ENCODE measurements at places on chromosomes 7 and 10. TPM values are rescaled to one million over a fixed set of nuclear protein-coding genes. Genes with fewer than 3 reads are reported as not detected.

Gene ABCC2
- 3.0 TPM for total RNA-seq

Gene SORBS1
- 422 TPM for total RNA-seq

DNA sequence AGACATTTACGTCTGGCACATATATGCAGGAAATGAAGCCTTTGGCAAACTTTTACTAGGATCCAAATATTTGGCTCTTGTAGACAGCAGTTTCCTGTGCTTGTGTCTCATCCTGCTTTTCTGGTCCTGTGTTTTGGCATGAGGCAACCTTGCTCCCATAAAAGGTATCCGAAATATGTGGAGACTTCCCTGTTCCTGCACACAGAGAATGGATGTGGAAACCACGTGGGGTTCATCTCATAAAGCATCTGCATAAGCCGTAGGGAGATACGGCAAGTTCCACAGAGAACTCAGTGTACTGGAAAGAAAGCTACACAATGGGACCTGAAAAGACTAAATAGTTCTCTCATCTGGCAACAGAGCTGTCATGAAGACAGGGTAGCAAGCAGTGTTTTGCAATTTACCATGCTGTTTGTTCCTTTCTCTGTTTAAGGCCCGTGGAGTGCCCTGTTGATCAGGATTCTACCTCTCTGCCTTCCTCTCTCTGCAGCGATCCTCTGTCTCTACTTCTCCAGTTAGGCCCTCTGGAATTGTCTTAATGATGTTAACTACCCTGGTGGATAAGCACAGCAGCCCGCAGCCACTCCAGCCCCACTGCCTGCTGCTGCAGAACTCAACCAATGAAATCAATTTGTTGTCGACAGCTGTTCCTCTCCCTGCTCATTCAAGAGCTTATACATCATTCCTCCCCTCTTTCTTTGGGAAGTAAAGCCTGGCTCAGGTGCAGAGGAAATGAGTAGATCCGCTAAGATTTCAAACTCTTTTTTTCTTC is 293.6 kb downstream of the CSTF2T start:
- no peak for DNase-seq
- no peak overlapping the region for H3K4me3 ChIP-seq
- no peaks in the 10 kb centered on the region for H3K27me3 ChIP-seq
- H3K27ac ChIP-seq = peak overlapping the region; percentile 24
- H3K4me1 ChIP-seq = no peaks in the 10 kb centered on the region

DNA sequence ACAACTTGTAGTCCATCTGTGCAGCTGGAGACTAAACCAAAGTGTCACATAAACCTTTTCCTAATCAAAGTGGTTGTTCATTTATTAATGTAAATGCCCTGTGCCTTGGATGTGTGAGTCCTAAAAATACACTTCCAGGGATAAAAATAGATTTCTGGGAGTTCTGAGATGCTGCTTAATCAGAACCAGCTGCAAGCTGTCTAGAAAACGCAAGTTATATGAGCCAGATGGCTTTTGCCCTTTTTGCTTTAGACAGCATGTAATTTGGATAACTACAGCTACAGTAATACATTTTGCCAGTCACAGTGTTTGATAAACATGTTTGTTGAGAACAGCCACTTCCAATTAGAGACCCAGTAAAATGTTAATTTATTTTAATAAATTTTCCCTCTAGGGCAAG is 185.1 kb upstream of the PRPS1L1 start:
- peak overlapping the region; percentile 42 for H3K27ac ChIP-seq
- no peaks in the 10 kb centered on the region for H3K4me1 ChIP-seq
- H3K4me3 ChIP-seq = no peak overlapping the region
- DNase-seq = no peak

Measured in uterus (tissue), 4 donors.